ENCODE measurements at places on chromosomes 7 and 10.

DNA sequence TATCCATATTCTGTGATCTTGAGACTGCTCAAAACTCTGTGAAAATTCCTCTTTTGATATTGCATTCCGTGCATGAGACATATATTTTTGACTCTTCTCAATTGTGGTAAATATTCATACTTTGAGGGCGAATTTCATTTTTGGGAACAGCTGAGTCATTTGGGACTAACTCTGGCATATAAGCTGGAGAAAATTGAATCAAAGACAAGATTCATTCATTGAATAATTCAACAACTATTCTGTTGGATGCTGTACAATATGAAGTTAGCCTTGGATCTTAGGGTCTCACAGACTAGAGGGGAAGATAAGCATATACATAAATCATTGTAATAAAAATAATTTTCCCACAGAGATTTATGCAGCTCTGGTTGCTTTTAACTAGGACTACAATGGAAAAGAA is 183.2 kb upstream of the NEBL start:
- no peak for DNase-seq

DNA sequence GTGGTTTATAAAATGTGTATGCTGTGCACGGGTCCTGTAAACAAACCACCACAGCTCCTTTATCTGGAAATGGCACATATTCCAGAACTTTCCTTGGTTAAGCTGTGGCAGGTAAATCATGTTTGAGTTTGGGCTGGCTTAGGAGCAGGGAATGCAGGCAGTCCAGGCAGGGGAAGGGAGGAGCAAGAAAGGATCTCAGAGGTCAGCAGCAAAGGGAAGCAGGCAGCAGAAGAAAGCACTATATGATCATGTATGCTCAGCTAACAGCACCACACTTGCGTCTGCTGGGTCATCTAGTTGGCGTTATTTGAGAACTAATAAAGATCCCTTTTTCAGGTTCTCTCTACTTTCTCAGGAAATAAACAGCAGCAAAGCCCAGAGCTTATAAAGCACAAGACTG is 7.8 kb downstream of the ICA1 start:
- no peak for DNase-seq

- DNase-seq, result no peak
These were observed 2.2 kb downstream of the KLHL7 start for GRCh38 chr7:23107781-23108180.

- DNase-seq, result no peak
These were observed 135.3 kb upstream of the ITGB1 start for GRCh38 chr10:33093362-33093761.

DNA sequence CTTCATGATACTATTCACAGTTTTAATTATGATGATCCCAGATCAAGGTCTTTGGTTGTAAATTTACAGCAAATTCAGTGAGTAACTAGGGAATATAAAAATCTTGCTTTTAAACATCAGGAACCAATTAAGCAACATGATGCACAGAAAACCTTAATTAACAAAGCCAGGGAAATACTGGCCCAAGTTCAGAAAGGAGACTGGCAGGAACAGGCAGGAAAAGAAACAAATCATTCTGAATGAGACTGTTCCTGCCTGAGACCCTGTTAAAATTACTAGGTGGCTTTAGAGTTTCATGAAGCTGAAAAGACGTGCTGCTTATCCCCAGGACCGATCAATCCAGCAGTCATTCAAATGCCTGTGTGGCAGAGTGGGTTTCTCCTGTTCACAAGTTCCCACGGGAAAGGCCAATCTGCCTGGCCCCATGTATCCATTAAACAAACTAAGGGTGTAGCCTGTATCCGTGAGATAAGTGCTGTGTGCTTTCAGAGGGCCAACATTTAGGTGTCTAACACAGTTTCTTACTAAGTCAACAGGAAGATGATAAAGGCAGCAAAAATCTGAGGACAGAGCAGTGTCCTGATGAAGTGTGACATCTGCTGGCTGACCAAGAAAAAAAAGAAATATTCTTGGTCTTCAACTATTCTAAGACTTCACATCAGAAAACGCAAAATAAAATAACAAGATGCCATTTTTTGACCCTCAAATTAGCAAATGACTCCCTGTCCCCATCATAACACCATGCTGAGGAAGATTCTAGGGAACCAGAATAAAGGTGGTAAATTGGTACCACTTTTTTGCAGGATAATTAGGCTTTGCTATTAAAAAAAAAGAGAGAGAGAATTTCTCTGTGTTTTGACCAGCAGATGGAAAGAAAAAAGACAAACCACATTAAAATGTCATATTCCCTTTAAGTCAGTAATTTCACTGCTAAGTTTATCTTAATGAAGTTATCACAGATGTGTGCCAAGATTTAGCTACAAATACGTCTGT is 34.2 kb downstream of the PUS7 start:
- no peak for DNase-seq

All from activated T-helper 1 cell treated with Interleukin-2 at 50 U/mL for 16 hours (primary cell).